ENCODE measurements at places on chromosomes 4 and X.

DNA sequence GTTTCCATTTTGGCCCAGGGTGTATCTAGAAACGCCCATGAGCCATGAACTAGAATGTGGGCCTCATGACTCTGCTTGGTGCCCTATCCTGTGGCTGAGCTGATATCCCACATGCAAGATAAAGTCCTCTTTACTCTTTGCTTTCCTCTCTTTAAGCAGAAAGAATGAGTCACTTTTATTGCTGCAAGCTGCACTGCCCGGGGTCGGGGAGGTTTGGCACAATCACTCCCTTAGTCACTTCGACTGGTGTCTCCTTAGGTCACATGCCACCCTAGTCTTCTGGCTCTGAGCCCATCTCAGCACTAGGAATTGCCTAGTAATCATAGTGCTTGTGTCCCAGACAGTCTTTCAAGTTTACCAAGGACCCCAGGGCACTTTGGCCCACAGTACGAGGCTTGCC is 75.1 kb upstream of the CXorf66 start:
- peak; percentile 61 for DNase-seq

- DNase-seq = peak; percentile 34
Measured at GRCh38 chr4:128310266-128310697, 22.7 kb upstream of the PGRMC2 start.

DNA sequence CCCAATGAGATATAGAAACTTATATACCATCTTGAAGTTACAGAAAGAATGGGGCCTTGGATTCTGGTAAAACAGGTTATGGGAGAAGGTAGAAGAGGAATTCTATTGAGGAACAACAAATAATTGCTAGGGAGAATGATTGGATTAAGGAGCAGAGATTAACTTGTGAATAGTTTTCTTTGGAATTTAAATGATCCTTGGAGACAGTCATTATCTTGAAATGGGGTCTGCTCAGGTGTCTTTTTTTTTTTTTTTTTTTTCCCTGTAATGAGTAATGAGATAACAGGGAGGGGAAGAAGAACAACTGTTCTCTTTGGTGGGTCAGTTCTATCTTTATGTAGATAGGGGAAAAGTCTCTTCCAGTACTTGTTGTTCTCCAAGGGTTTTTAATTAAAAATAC is 1406.0 kb downstream of the RPA4 start:
- no peak for DNase-seq

DNA sequence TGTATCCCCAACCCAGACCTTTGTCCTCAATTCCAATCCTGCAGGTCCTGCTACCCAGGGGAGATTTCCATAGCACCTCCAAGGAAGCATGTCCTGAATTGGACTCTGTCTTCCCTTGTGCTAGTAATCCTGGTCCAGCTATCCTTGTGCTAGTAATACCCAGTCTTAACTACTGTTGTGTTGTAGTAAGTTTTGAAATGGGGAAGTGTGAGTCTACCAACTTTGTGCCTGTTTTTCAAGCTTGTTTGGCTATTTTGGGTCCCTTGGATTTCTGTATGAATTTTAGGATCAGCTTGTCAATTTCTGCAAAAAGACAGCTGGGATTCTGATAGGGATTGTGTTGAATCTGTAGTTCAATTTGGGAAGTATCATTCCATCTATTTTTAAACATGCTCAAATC is 51.4 kb downstream of the CD99L2 start:
- no peak for DNase-seq

GRCh38 chrX:119673336-119673735 is 19.6 kb downstream of the SEPTIN6 start:
- DNase-seq = no peak

DNA sequence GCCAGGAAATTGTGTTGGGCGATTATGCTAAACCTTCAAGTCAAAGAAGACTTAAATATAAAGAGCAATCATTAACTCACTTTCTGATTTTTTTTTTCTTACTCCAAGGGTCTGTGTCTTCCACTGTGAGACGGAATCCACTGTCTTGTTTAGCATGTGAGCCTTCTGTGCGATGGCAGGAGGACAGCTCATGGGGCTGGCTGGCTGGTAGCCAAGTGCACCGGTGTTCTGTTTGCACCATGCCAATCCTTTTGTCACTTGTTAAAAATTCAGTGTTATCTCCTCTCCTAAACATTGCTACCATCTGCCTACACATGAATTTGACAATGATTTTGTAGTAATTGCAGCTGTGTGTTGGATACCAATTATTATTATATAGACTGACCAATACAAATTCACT is 1056.3 kb upstream of the IGFBP7 start:
- no peak for DNase-seq

DNA sequence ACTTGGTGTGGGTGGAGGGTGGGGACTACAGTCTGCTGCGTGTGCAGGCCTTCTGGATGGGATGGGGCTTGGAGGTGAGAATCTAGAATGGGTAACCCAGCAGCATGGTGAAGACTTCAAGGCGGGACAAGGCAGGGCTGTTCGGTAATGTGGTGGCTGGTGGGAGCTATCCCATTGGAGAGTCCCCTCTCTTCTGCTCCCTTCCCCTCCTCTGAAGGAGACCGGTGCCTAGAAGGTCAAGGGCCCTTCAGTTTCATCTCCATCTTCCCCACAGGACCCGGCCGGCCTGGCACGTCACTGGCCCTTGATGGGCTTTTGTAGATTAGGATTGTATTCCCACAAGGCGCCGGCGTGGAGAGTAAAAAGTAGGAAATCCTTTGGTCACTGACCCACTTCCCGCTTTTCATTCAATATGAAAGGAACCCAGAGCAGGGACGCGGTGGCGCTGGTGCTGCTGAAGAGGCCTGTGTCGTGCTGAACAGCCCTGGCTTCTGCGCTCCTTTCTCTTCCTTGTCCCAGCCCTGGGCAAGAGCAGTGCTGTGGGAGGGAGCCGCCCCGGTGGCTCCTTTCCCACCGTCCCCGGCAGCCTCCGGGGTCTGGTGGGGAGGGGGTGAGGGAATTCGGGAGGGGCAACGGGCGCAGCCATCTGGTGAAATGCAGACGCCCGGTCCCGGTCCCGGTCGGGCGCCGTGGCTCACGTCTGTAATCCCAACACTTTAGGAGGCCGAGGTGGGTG is 7.3 kb upstream of the HMGB3 start:
- no peak for DNase-seq

DNA sequence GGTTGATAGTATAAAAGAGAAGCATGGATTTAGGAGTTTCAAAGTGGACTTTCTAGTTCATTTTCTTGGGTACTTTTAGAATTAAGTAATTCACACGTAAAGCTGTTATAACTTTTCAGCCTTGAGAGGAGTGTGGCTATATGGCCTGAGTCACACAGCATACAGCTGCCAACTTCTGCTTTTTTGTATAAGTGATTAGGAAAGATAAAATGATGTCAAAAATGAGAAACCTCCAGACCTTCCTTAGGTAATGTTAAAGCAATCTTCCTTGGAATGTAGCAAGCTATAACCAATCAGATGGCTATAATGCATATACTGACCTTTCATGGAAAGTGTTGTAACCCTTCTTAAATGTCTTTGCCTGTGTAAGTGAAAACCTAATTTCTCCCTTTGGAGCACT is 39.2 kb downstream of the RAB40AL start:
- no peak for DNase-seq

- DNase-seq = no peak
Measured at GRCh38 chrX:2523911-2524310, 23.1 kb upstream of the DHRSX start.

DNA sequence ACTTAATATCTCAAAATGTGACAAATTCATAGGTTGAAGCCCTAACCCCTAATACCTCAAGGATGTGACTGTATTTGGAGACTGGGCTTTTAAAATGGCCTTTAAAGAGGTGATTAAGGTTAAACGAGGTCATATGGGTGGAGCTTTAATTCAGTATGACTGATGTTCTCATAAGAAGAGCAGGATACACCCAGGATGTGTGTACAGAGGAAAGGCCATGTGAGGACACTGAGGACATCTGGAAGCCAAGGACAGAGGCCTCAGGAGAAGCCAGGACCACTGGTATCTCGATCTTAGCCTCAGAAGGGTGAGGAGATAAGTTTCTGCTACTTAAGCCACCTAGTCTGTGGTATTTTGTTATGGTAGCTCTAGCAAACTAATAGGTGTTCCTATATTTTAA is 49.0 kb upstream of the SHISA3 start:
- no peak for DNase-seq

Measured in hepatocyte (in vitro differentiated cells).